Stomach (tissue), 19 donors: ENCODE measurements at places on chromosomes 3 and 15. TPM values are rescaled to one million over a fixed set of nuclear protein-coding genes. Genes with fewer than 3 reads are reported as not detected.

- H3K4me3 ChIP-seq = no peak overlapping the region
- peaks cover 10% of the 10 kb centered on the region for H3K4me1 ChIP-seq
- H3K27ac ChIP-seq = peak overlapping the region; percentile 79
- DNase-seq = peak; percentile 73
Observed at GRCh38 chr15:70376929-70377691, 279.4 kb upstream of the TLE3 start.

- no peak for DNase-seq
- no peak overlapping the region for H3K4me3 ChIP-seq
- peaks cover 43% of the 10 kb centered on the region for H3K4me1 ChIP-seq
- H3K27ac ChIP-seq = no peak overlapping the region
- H3K36me3 ChIP-seq = peaks cover 43% of the 10 kb centered on the region
Observed at GRCh38 chr3:126341755-126342150, 15.5 kb downstream of the KLF15 start.

GRCh38 chr3:58979840-58980239 is 70.0 kb downstream of the CFAP20DC start:
- H3K36me3 ChIP-seq = no peaks in the 10 kb centered on the region
- no peak for DNase-seq
- H3K27me3 ChIP-seq = no peaks in the 10 kb centered on the region
- H3K4me3 ChIP-seq = no peak overlapping the region

CTXND1 gene
- total RNA-seq = 1.8 TPM
